ENCODE measurements at places on chromosomes 13 and 19.

DNA sequence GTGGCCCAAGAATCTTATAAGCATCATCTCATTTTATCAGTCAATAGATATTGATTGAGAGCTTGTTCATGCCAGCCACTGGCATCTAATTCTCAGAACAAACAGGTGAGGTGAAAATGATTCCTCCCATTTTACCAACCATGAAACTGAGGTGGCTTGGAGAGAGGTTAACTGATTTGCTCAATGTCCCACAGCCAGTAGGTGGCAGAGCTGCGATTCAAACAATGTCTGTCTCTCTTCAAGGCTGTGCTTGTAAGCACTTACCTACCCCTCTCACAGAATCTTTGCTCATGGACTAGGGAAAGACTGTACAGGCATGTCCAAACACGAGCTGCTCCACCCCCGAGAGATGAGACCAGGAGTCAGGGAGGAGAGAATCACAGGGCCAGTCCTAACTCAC lies 21.5 kb upstream of the GSX1 start:
- peak; percentile 7 for DNase-seq

- DNase-seq: no peak
Observed at GRCh38 chr19:51946602-51947001, 19.3 kb downstream of the ZNF613 start.

- DNase-seq: no peak
Observed at GRCh38 chr13:111853721-111854120, 213.2 kb upstream of the SOX1 start.

GRCh38 chr19:38788478-38789243 lies at the start of gene LGALS7B:
Gene LGALS7B, plus strand, starts transcription at chr19:38789200. Its CDS starts 27 bp downstream, at chr19:38789227.
- no peak for DNase-seq

DNA sequence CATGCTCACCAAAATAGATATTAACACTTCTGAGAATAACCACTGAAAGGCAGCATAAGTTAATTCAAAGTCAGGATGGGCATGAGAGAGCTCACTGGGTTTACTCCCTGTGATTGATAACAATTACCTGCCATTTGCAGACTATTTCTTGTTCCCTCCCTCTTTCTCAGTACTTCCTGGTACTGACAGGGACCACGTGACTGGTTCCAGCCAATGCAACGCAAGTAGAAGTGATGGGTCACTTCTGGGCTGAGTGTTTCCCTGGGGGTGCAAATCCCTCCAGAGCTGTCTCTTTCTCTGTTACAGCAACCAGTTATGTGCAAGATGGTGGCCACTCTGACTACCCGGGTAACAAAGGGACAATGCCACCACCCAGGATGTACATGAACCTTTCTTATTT lies 118.8 kb downstream of the EFNB2 start:
- no peak for DNase-seq

DNA sequence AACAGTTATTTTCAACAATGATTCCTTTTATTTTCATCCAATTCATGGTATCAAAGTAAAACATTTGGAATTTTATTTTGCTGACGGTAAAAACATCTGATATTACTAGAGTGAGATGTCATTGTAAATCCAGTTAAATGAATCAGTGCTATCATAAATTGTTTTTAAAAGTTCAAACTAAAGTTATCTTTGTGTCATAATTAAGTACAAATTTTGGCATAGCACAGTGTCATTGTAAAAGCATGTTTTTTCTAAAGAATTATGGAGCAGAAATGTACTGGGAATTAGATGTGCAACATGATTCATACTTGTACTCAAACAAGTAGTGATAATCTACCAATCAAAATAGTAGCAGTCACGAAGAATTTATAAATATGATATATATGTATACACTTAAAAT lies 92.8 kb downstream of the FAM216B start:
- no peak for DNase-seq

DNA sequence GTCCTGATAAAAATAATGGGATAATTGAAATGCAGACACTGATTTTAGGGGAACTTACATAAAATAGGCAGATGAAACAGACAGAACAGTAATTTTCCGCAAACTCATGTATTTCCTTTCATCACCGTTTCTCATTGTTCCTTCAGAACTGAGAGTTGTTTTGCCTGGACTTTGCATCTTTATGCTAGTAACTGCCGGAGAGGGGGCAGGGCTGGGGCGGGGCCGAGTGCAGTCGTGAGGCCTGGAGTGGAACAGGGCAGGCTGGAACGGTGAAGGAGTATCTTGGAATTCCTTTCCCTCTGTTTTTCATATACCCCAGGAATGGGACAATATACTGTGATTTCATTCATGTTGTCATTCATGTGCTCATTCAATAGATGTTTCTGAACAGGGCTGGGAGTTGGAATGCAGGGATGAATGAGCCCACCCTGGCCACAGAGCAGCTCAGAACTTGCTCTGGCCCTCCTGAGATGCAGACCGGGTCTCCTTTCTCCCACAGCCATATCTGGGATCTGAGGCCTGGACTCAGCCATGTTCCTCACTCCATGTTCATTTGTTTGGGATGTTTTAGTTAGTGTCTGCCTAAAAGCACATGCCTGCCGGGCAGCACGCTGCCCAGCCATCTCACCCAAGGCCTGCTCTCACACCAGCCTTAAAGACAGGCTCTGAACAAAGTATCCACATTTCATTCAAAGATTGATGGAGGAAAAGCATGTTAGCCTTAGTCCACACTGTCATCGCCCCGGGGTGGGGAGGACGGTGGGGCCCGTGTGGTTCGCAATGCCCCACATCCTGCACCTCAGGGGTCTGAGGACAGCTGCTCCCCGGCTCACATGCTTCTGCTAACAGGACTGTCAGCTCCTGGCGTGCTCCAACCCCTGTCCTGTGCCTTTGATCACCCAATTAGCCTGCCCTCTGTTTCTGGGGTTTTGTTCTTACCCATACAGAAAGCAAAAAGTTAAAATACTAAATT lies 92.9 kb downstream of the SOX1 start:
- DNase-seq: no peak

GRCh38 chr13:103066079-103066780 lies at the start of gene SLC10A2:
Gene SLC10A2, minus strand, starts transcription at chr13:103066417. Its CDS starts 168 bp downstream, at chr13:103066249.
- no peak for DNase-seq

DNA sequence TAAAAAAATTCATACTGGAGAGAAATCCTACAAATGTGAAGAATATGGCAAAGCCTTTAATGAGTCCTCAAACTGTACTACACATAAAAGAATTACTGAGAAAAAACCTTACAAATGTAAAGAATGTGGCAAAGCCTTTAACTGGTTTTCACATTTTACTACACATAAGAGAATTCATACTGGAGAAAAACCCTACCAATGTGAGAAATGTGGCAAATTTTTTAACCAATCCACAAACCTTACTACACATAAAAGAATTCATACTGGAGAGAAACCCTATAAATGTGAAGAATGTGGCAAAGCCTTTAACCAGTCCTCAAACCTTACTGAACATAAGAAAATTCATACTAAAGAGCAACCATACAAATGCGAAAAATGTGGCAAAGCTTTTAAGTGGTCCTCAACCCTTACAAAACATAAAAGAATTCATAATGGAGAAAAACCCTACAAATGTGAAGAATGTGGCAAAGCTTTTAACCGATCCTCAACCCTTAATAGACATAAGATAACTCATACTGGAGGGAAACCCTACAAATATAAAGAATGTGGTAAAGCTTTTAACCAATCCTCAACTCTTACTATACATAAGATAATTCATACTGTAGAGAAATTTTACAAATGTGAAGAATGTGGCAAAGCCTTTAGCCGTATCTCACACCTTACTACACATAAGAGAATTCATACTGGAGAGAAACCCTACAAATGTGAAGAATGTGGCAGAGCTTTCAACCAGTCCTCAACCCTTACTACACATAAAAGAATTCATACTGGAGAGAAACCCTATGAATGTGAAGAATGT lies 29.0 kb downstream of the ZNF730 start:
- DNase-seq: no peak

DNA sequence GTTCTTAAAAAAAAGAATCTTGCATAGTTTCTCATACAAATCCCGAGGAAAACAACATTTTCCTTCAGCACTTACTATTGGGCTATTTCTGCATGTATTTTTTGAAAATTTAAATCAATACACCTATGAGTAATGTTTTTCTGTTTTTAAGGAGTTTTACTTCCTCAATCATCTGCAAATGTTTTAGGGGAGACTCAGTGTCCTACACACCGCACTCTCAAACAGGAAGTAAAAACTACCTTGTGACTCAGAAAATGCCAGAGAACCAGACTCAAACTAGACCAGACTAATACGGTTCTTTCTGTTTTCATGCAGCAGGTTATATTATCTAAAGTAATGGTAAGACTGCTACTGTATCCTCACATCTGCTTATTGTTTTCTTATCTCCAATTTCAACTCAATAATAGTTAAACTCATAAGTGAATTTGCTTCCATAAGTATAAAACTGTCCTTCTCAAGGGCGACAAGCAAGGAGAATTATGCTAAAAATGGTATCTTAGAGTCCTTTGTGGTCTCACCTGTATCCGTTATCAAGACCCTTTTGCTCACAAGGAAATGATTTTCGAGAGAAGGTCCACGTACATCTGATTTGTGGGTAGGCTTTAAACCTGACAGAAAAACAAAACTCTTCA lies 52.5 kb downstream of the FLT3 start:
- DNase-seq: no peak

GRCh38 chr19:44401139-44402115 lies at the start of gene ZNF285:
Gene ZNF285, minus strand, starts transcription at chr19:44401608. Its CDS starts 4,395 bp downstream, at chr19:44397213.
- DNase-seq: peak; percentile 71

DNA sequence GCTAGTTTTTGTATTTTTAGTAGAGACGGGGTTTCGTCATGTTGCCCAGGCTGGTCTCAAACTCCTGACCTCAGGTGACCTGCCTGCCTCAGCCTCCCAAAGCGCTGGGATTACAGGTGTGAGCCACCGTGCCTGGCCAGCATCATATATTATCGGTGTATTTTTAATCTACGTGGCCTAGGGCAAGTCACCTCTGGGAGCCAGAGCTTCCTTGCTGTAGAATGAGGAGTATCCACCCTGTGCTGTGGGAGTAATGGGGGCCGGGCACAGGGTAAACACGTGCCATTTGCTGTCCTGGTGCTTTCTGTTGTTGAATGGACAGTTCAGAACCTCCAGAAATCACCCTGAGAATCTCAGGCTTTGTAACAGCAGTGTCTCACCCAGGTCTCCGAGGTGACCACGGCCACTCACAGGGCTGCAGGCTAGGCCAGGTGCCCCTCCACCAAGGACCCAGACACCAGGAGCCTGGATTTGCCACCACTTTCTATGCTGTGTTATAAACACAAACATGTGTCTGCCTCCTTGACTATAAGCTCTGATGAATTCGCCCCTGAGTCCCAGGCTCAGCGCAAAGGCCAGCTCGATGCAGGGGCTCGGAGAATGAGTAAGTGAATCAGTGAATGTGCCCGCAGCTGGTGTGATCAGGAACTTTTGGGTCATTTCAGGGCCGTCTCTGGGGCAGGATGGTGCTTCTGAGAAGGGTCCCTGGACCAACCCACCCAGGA lies 22.7 kb downstream of the POP4 start:
- no peak for DNase-seq

- peak; percentile 57 for DNase-seq
Observed at GRCh38 chr19:2476451-2477140, 669 bp downstream of the GADD45B start.

- DNase-seq: no peak
Observed at GRCh38 chr19:11291991-11292390, 4.0 kb upstream of the TSPAN16 start.

DNA sequence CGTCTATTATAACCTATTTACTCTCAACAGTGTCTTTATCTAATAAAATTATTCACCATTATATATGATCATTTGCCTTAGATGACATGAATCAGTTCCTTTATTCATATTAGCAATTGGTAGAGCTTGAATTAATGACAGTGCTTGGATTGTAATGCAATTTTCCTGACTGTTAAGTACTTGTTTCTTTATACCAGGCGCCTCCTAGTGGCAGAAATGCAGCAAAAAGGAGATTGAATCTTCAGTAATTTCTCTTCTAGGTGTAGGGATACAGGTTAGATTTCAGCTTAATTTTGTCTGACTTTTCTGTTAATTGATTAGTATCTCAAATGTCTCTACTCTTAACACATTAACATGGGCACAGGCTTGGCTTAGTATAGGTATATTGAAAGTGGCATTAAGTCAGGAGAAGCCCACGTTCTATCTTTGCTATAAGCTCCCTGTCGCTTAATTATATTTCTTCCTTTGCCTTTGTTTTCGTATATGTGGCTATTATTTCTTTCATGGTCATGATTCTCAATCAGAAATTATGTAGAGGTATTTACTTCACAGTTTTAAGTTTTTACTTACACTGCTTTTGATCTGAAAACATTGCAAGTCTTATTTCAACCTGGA lies 9.1 kb upstream of the LHFPL6 start:
- DNase-seq: peak; percentile 58

DNA sequence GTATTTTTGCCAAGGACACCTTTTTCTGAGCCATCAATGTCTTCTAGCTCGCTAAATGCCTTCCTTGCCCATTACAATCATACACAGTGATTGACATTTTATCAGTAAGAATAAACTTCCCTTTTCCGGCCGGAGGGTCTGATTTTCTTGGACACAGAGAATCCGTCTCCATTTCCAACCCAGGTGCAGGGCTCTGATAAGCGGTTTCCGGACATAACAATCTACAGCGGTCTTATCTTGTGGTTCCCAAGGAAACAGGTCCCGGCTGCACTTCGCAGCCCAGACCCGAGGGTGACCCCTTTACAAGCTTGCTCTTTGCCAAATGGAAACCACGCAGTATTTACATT lies 5.1 kb upstream of the ZNF77 start:
- DNase-seq: peak; percentile 4

GRCh38 chr19:40529093-40529954 lies 47.3 kb upstream of the SHKBP1 start:
- peak; percentile 88 for DNase-seq

DNA sequence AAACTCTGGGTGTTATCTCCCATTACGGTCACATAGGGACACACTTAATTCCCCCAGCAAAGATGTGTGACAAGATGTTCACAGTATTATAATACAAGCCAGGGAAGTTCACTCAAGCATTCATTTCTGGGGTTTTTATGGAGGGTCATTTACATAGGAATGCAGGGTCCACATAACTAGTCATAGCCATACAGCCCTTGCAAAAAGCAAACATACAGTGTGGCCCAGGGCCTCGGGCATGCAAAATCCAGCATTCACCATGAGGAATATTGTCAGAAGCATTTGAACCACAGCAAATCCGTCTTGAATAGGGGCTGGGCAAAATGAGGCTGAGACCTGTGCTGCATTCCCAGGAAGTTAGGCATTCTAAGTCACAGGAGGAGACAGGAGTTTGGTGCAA lies 13.0 kb upstream of the ZNF460 start:
- DNase-seq: no peak

DNA sequence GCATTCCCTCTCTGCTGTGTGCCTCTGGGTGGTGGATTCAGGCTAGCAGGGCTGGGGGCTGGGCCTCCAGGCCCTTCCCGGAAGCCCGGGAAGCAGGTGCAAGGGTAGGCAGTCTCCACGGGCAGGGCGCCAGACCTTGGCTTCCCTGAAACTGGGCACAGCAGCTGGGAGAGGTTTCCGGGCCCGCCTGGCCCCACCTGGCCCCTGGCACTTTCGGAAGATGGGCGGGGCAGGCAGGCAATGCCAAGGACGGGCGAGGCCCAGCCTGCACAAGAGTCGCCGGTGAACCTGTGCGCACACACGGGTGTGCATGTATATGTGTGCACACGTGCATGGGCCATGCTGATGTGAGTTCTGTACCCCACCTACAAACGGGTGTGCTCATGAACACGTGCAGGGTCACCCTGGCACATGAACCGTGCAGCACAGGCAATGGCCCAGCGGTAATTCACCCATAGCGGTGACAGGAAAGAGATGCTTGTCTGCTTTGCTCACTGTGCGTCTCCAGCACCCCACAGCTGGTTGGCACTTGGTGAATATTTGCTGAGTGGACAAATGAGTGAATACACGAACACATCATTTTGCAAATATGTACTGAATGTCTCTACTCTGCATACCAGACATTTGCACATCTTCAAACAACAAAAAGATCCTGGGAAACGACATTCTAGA lies 15.3 kb downstream of the GADD45B start:
- no peak for DNase-seq

- peak; percentile 51 for DNase-seq
Observed at GRCh38 chr19:2097203-2097885, 629 bp downstream of the IZUMO4 start.

All from CD4-positive, alpha-beta T cell treated with Interleukin-15 for 4 hours (primary cell).